NCI-H1092 (cell line): ENCODE measurements at places on chromosomes 3 and 15.
A peak's percentile ranks its signal among the peaks of the same experiment; 100 is the strongest.

- DNase-seq: no peak
These were observed 342.7 kb downstream of the PTPRG start for GRCh38 chr3:61903931-61904657.

- peak; percentile 91 for DNase-seq
These were observed 1037.2 kb downstream of the IGSF11 start for GRCh38 chr3:117997201-117998049.

DNA sequence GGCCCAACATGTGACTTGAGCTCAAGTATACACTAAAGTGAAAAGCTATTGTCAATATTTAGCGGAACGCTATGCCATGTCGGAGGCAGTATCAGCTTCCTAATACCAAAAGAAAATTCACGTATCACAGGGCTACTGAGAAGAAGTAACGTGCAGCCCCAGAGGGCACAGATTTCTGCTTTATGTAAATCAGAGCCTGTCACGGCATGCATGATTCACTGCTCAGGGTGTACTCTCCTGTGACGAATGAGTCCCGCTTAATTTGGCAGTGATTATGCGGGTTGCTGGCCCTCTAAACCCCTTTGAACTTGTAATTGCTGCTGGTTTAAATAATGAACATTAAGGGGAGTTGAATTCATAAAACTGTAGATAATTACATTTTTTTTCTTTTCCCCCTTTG lies 85.3 kb downstream of the MEIS2 start:
- no peak for DNase-seq

- no peak for DNase-seq
These were observed 257.4 kb upstream of the CBLB start for GRCh38 chr3:106126067-106126845.

DNA sequence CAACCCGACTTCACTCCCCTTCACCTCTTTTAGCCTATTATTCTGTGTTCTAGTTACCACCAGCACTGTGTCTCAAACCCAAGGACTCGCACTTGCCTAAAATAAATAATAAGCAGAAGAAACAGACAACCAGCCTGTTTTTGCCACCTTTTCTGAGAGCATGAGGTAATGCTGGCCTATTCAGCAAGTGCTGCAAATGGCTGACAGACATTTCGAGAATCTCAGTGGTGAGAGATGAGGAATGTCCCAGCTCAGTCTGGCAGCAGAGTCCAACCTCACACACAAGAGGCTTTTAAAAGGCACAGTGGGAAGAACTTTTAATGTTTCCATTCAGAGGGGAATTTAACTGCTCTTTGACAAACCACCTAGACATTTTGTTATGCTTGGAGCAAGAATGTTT lies 143.3 kb upstream of the GMNC start:
- no peak for DNase-seq

DNA sequence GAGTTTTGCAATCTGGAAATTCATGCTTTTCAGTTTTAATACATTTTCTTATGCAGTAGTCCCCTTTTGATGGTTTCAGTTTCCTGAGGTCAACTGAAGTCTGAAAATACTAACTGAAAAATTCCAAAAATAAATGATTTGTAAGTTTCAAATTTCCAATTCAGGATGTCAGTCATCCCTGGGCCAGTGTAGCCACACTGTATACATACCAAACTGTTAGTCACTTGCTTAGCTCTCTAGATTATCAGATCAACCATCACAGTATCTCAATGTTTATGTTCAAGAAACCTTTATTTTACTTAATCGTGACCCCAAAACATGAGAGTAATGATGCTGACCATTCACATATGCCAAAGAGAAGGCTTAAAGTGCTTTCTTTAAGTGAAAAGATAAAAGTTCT lies 715.5 kb downstream of the GBE1 start:
- DNase-seq: no peak

- peak; percentile 78 for DNase-seq
These were observed 39.6 kb downstream of the MAP3K13 start for GRCh38 chr3:185402561-185402960.

- DNase-seq: no peak
These were observed 665 bp downstream of the PIGB start for GRCh38 chr15:55319537-55320237.
